ENCODE measurements at places on chromosomes 11 and 22.

DNA sequence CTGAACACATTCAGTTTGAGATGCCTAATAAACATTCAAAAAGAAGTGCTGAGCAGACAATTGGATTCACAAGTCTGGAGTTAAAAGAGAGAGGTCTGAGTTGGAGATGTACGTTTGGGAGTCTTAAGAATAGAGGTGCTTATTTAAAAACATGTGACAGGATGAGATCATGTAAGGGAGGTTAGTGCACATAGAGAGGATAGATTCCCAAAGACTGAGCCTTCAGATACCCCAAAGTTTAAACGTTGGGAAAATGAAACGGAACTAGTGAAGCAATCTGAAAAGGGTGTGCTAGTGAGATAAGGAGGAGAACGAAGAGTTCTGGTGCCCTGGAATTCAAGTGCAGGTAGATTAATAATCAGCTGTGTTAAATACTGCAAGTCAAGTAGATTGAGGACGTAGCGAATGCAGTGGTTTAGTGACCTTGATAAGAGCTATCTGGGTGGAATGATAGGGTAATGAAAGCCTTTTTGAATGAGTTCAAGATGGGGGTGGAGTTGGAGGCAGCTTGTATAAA, 63.7 kb downstream of the HIPK3 start:
- no peak for DNase-seq

DNA sequence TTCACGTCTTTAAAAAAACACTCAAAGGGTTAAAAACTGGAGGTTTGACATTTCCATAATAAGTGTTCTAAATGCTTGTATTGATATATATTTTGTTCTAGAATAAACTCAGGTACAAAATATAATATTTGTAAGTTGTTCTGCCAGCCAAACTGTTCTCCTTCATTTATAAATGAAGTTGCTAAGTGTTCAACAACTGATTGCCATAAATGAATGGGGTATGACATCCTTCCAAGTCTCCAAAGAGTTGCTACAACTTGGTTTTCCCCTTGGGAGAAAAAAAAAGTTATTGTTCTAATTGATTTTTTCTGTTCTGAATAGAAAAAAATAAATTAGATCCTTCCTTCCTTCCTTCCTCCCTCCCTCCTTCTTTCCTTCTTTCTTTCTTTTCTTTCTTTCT, 65.4 kb upstream of the BLID start:
- DNase-seq: no peak

DNA sequence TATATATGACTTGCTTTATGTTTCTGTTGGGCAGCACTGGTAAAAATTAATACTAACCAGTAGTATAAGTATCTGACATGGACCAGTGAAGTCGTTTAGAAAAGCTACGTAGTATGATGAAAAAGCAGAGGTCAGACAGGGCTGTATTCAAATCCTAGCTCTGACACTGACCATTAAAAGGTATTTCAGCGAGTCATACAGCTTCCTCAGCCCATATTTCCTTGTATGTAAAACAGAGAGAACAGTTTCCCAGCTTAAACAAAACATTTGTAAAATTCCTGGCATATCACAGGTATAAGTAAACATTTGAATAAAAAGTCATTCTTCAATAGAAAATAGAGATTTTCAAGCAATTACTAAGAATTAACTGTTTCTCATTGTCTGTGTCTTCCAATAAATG, 4.2 kb downstream of the NOX4 start:
- no peak for DNase-seq

GRCh38 chr11:112281726-112282125, 21.1 kb upstream of the PLET1 start:
- DNase-seq: no peak
